ENCODE measurements at places on chromosomes 13 and 19. TPM values are rescaled to one million over a fixed set of nuclear protein-coding genes. Genes with fewer than 3 reads are reported as not detected.

GRCh38 chr19:32811151-32811550 is 58.4 kb downstream of the SLC7A9 start:
- no peak for DNase-seq

The ZNF507 gene
- 13.0 TPM for total RNA-seq

The PRODH2 gene
- not detected for total RNA-seq

DNA sequence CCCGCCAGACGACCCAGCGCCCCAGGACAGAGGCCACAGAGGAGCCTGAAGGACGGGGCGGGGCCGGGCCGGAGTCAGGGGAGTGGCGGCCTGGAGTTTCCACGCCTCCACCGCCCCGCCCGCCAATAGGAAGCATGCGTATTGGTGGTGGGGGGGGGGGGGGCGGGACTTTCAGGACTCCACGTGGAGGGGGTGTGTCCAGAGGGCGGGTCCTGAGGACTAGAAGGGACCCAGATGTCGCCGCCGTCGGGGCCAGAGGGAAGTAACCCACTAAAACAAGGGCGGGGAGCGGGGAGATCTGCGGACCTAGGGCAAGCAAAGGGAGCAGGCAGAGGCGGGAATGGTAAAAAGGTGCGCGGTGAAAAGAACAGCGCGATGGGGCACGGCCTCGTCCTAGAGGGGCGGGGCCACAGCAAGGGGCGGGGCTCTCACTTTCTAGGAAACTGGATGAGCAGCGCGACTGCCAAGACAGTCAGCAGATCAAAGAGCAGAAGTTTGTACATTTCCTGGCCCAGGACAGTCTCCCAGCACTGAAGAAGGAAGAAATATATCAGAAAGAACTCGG is 2.8 kb upstream of the LENG1 start:
- DNase-seq: peak; percentile 96

DNA sequence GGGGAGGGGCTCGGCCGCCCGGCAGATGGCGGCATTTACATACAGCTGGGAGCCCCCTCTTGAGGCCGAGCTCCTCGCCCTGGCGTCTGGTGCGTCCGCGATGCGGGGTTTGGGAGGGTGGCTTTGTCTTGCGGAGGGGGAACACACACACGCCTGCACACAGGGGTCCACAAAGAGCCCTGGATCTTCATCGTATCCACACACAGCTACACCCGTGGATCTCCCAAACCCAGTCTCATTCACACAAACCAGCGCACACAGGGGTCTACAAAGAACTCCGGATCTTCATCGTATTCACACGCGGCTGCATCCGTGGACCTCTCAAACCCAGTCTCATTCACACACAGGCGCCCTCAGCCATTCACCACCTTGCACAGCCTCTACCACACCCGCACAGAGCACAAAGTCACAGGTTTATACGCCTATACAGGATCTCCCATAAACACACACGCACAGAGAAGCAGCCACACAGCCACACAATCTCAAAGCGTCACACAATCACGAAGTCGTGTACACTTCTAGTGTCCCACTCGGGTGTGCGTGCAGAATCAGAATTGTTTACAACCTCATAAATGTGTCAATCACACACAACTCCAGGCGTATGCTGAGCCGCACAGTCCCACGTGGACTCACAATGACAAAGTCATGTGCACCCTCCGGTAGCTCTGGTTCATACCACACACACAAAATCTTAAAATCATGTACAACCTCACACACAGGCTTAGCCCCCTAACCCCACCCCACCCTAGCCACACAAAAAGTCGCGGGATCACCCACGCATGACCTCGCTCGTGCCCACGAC is 550 bp upstream of the DLL3 start:
- DNase-seq: peak; percentile 86

GRCh38 chr13:49308097-49308875 is 60.6 kb downstream of the CDADC1 start:
- peak; percentile 90 for DNase-seq

The C5AR2 gene
- 2.5 TPM for total RNA-seq

DNA sequence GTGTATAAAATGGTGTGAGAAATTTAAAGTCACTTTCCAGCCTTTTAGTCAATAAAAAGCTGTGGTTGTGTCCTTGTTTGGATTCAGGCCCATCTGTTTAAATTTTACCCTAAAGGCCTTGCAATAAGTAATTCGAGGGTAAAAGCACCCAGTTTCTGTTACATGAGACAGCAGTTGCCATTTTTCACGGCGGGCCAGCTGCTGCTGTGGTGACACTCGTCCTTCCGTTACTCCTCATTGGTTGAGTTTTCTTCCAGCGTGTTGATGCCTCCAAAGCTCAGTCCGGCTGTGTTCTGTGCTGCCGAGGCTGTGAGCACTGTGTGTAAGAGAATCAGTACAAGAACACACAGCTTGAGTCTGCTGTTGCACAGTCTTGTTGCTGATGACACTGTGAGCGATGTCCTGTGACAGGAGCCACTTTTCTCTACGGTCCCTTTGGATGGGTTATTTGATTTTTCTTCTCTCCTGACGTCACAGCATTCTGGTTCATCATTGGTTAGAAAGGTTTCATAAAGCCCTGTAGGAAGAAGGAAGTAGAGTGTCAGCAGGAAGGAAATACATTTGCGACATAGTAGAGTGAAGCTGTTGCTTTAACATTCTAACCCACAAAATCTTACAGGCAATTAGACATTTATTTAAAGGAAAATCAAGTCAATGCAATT is 602.5 kb upstream of the ARGLU1 start:
- no peak for DNase-seq

GRCh38 chr19:6577476-6578125 is 13.3 kb downstream of the CD70 start:
- no peak for DNase-seq

The CGB8 gene
- not detected for total RNA-seq

GRCh38 chr13:76029706-76030105 is 393.6 kb downstream of the LMO7 start:
- no peak for DNase-seq

- DNase-seq: no peak
Observed at GRCh38 chr19:55451965-55452748, 9.1 kb upstream of the SHISA7 start.

The KLK6 gene
- not detected for total RNA-seq

- no peak for DNase-seq
Observed at GRCh38 chr13:39941911-39942551, 286.6 kb downstream of the COG6 start.

The F10 gene
- total RNA-seq: 0.29 TPM

Measured in osteoblast (primary cell).